ENCODE measurements at places on chromosomes 5 and 9. TPM values are rescaled to one million over a fixed set of nuclear protein-coding genes. Genes with fewer than 3 reads are reported as not detected.

Gene MAT2B
- 53.0 TPM for total RNA-seq

GRCh38 chr5:150234576-150235499 is 45.0 kb downstream of the SLC6A7 start:
- DNase-seq: no peak

- no peak for DNase-seq
Measured at GRCh38 chr5:26894719-26895263, 143.6 kb downstream of the CDH9 start.

Gene FOXD4L5
- 0.10 TPM for total RNA-seq

- peak; percentile 90 for DNase-seq
Measured at GRCh38 chr5:172479034-172479783, 24.9 kb upstream of the SH3PXD2B start.

- no peak for DNase-seq
Measured at GRCh38 chr9:96222132-96222531, 79.8 kb downstream of the HSD17B3 start.

DNA sequence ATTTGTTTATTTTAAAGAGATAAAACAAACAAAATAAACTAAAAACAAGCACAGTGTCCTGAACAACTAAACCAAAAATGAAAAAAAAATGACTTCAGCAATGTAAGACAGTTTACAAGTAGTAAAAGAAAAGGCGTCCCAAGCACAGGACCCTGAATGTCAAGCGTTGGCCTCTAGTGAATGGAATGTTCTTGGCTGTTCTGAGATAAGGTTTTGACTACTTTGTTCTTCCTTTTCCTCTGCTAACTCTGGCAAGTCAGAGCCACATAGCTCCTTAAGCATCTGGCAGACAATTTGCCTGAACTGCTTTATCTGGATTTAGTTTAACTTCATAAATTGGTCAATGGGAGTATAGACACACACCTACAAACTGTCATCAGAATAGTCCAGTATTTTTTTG is 655.2 kb downstream of the ANXA1 start:
- no peak for DNase-seq

DNA sequence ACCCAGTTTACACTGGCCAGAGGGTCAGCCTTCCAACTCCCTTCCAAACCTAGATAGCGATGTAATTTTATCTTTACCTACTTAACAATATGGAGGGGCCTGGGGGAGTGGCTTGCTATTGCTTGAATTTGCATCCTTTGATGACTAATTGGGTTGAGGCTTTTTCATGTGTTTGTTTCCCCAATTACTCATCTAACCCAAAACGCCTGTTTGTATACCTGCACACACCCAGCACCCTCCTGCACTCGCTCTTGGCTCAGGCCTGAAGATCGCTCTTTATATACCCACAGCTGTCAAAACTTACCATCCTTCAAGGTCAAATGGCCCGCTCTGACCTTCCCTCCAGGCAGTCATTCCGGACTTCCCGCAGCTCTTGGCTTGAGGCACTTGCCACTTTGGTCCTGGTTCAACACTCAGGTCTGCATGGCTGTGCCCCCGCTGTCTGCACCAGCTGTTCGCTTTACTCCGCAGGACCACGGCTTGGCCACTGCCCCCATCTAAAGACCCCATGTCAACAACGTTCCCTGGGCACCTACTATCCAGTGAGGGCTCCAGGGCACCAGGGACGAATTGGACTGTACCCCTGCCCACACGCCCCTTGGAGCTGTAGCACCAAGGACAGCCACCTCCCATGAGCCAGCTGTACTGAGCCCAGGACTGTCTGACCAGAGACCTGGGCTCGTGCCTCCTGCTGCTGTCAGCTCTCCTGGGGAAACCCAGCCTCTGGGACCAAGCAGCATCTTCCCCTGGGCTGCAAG is 76.1 kb upstream of the ADAMTS2 start:
- no peak for DNase-seq

GRCh38 chr9:91212596-91213243 is 149.0 kb downstream of the AUH start:
- no peak for DNase-seq

Gene SH3RF2
- 56.2 TPM for total RNA-seq

Gene BAAT
- total RNA-seq: 0.16 TPM

DNA sequence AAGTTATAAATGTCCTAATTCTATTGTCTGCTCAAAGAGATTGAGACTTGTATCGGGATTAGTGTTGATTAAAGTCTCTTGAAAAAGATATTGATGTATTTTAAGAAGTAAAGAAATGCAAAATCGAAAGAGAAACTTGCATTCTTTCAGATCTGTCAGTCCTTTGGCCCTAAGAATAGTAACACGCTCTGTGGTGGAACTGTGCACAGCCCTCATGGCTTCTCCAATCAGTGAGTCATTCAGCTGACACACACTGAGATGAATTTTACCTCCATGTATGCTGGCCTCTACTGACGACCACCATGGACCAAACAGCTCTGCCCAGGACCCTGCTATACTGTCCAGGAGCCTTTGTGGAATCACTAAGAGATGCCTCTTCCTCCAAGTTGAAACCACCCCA is 232.4 kb downstream of the ESM1 start:
- no peak for DNase-seq

Gene SLCO4C1
- 0.16 TPM for total RNA-seq

DNA sequence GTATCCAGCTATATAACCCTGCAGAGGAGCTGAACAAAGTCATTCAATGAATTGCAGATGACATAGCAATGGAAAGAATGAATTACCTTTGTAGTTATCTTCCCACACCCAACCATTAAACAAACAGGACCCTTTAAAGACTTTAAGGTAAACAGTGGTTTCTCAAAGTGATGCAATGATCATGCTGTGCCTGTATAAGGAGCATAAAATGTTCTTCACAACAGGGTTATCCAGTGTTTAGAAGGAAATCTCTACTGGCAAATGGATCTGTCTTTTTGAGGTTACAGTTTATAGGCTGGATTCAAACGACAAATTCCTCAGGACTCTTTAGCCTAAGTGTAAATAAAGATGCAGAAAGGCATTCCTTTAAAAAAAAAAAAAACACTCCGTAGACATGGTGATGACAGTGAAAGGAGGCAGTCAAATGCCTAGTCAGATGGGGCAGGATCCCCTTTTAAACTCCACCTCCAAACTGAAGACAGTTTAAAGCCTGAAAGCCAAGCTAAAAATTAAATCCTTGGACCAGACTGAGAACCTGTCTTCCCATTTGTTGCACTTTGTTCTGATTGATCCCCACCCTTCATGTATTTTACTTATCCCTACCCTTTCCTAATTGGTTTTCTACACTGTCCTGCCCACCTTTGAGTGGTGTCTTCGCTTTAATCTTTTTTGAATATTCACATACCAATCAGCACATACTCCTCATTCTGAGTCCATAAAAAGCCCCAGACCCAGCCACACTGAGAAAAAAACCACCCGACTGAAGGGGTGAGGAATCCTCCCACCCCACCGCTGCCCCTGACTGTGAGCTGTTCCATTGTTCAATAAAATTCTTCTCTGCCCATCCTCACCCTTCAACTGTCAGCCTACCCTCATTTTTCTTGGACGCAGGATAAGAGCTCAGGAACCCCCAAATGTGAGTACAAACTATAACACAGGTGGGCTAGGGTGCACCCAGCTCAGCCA is 761.3 kb upstream of the DMAC1 start:
- DNase-seq: no peak

Gene ST8SIA4
- 4.9 TPM for total RNA-seq

GRCh38 chr9:136620441-136621018 is 42.2 kb upstream of the EGFL7 start:
- DNase-seq: no peak

DNA sequence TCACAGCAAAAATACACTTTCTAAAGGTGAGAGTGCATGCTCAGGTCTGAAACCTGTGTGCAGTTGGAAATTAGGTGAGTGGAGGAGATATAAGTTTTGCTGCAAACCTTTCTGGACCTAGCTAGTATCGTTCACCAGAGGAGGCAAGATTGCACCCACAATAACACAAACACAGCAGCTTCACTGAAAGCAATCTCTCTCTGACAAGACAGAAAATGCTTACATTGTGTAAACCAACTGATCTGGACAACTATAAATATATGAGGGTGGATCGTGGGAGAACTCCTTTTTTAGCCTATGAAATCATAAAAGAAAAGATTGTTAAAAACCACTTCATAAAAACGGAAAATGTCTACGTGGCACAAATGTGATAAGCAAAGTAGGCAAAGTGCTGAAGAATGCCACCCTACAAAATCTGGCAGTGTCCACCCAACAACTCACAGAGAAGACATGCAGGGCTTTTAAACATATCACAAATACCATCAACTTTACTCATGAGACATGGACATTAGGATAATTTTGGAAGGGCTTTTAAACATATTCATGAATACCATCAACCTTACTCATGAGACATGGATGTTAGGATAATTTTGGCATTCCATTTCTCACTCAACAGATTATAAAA is 134.3 kb downstream of the CDH18 start:
- DNase-seq: no peak

DNA sequence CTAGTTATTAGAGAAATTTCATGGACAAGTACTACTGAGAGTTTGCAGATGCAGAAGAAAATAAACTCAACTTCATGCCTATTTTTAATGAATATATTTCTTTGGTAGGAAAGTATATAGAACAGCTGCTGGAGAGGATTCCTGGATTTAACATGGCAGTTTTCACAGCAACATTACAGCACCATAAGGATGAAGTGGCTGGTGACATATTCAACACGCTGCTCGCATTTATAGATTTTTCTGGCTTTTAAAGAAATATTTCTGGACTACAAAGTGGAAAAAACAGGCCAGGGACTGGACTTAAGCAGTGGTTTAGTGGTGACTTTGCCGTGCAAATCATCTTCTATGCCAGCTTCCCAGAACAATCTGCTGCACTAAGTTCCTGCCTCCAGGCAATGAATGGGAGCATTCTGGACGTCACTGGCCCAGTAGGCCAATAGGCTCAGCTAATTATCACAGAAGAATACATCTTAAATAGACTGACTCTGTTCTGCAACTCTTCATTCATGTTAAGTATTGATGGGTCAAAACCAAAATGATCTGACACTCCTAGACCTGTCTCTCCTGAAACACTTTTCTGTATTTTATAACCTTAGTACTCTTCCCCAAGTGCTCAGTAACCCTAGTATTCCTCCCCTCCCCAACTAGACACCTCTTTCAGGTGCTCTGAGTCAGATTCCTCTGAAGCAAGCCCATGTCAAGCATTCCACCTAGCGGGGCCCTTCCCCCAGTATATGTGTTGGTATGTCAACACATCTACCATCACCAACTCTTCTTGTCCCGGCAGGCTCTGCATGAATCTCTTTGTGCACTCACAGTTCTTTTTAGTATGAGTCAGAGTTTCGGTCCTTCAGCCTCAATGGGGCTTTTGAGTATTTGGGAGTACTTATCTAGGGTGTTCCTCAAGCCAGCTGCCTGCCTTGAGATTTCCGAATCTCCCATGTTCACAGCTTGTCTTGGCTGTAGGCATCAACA is 625.5 kb downstream of the CHSY3 start:
- no peak for DNase-seq

- no peak for DNase-seq
Measured at GRCh38 chr5:55853041-55853670, 2.0 kb downstream of the IL31RA start.

DNA sequence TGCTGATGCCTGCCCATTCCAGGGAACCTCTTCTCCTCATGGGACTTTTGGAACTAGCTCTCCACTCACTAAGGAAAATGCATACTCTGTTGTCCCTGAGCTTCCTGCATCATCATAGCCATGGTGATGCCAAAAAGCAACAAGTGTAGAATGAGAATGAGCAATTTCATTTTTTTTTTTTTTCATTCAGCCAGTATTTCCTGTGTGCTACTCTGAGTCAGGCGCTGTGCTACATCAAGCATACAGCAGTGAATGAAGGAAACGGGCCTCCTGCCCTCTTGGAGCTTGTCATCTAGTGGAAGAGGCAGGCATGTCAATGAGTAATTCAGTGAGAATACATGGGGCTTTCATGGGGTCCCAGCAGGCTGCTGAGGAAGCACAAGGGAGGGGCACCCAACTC is 483.1 kb downstream of the BNC2 start:
- DNase-seq: no peak

Gene FGF18
- total RNA-seq: 2.1 TPM

Gene THBS4
- total RNA-seq: 9.2 TPM

- DNase-seq: no peak
Measured at GRCh38 chr9:94928691-94929368, 202.3 kb downstream of the AOPEP start.

- no peak for DNase-seq
Measured at GRCh38 chr9:128416014-128416413, 4.6 kb upstream of the CERCAM start.

All from left cardiac atrium (tissue), 4 donors.